ENCODE measurements at places on chromosomes 1 and 21. TPM values are rescaled to one million over a fixed set of nuclear protein-coding genes. Genes with fewer than 3 reads are reported as not detected.

PIGR gene
- 2.7 TPM for total RNA-seq

DNA sequence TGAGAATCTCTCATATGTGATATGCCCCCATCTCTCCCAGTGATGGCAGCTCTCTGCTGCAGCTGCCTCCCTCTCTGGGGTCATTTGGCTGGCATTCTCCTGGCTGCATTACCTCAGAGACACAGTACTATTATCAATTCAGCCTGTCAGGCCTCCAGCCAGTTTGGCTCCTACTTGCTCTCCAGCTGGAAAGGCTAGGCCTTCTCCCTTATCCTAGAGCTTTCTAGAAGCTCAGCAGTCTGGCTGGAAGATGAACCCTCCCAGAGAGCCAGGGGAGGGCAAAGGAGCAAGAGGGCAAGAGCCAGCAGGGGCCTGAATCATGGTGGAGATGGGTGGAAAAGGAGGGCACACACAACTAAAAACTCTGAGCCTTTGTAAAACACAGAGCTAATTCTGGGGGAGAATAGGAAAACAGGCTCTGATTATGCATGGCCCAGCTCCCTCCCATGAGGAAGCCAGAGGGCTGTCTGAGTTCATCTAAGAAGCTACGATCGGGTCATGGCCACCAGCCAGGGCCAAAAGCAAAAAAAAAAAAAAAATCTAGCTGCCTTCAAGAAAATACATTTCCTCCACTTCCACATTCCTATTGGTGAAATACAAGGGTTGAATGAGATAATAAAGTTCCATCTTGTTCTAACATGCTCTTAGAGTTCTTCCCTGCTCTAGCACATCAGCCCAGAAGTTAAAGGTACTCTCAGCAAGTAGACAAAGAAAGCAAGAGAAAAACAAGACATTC lies 8.8 kb downstream of the LAMB3 start:
- DNase-seq: no peak

CCDC185 gene
- not detected for total RNA-seq

RBM11 gene
- total RNA-seq: 2.2 TPM

- DNase-seq: no peak
Measured at GRCh38 chr1:81453367-81453703, 347.4 kb upstream of the ADGRL2 start.

DNA sequence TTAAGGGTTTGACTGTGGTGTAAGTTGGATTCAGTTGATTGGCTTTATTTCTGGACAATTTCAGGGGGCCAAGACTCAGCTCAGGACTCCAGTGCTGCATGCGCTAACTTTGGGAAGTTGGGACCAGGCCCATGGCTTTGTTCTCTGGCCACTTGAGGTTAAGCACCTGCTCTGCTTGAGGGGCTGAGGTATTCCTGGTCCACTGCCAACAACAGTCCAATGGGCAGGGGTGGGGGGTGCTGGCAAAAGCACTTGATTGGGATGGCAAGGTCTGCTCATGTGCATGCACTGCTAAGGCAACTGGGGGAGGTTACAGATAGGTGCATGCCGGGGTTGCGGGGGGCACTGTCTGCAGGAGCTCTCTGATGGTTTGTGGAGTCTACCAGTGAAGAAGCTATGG lies 52.6 kb upstream of the ASB17 start:
- DNase-seq: no peak

AQP10 gene
- total RNA-seq: 4.9 TPM

Measured in K562 (cell line).